ENCODE measurements at places on chromosomes 6 and 20.

- peak; percentile 78 for DNase-seq
Measured at GRCh38 chr6:32413427-32414047, 6.6 kb upstream of the BTNL2 start.

DNA sequence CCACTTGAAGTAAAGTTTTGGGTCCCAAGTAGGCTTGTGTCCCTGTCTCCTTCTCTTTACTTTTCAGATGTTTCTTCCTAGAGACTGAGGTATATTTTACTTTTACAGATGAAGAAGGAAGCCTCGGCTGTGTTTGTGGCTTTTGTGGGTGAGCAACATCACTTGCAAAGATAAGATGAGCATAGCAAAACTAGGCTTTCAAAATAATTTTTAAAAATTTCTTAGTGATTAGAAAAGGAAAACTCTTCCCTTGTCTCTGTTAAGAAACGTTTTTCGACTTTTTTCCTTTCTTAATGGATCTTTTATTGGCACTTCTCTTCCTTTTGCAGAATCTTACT lies 7.6 kb downstream of the PTPN1 start:
- no peak for DNase-seq

- no peak for DNase-seq
Measured at GRCh38 chr20:1831606-1832005, 63.6 kb upstream of the SIRPA start.

GRCh38 chr6:15301179-15302006 lies 55.5 kb downstream of the JARID2 start:
- DNase-seq, result peak; percentile 59

- DNase-seq, result no peak
Measured at GRCh38 chr6:112032728-112033127, 21.2 kb upstream of the CCN6 start.

DNA sequence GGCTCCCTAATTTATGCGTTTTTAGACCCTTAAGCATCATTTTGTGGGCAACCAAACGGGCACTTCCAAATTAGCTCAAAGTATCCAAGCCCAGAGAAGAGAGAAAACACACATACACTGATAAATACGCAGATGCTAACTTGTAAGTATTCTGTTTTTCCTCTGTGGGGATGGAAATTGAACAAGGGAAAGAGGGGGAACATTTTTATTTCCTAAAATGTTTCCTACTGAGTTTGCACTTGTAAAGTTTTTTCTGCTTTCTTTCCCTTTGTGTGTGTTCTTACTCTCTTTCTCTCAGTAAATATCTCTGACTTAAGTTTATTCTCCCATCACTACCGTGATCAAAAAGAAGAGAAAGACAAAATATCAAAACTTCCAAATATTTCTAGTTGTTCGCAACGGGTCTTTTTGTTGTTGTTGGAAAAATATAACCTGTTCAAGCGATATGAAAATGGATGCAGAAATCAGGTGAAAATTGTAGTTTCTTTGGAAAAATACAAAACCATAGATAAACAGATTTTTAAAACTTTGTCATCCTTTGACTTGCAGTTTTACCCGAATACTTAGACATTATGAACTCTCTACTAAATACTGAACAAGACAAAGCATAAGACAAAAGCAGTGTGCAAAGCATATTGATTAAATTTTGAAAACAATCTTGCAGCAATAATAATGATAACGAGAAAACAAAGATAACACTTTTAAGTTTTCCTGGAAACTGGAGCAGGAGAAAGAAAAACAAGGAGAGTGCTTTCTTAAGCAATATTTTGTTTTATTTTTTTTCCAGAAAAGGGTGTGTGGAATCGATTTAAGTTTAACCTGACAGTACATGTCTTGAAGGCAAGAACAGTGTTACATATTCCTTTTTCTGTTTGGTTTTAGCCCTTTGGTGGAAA lies 1.0 kb upstream of the NKX2-4 start:
- DNase-seq, result no peak

GRCh38 chr6:28981431-28981832 lies 23.7 kb downstream of the ZNF311 start:
- DNase-seq, result no peak

- no peak for DNase-seq
Measured at GRCh38 chr6:83432636-83433035, 1.8 kb upstream of the ME1 start.

DNA sequence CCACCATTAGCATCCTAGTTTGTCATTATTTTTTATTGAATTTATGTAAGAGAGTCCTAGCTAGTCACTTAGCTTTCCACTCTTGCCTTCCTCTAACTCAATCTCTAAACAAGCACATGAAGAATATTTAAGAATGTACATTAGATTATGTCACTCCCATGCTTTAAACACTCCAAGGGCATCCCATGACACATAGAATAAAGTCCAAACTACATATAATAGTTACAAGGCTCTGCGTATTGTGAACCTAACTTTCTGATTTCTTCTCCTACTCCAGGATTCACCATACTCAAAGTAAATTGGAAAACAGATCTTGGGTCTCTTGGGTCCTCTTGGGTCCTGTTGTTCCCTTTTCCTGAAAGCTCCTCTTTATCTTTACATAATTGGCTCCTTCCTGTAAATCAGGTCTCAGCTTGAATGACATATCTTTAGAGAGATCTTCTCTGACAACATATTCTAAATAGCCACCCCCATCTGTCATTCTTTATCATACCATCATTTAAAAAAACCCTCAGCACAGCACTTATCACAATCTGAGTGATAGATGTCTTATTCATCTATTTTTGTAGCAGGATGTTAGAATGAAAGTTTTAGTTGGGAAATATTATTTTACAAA lies 1042.4 kb upstream of the FLRT3 start:
- DNase-seq, result no peak

GRCh38 chr6:156919814-156920369 lies 142.7 kb downstream of the ARID1B start:
- DNase-seq, result no peak

DNA sequence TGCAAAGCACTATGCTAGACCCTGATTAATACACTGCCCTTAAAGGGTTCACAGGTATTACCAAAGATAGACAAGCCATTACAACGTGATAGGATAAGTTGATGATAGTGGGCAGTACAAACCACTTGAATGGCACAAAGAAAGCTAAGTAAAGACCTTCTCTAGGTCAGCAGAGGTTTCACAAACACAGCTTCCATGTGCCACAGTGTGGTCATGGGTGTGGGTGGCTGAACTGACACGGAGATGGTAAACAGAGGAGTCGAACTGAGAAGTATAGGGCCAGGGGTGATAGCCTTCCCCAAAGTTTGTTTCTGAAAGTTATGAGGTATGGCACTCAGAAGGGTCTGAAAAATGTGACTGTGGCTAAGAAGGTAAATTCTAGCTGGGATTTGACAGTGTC lies 4.3 kb downstream of the ZBTB9 start:
- DNase-seq, result no peak

GRCh38 chr6:65064844-65065243 lies 642.2 kb downstream of the EYS start:
- no peak for DNase-seq

GRCh38 chr6:16602035-16602434 lies 159.2 kb downstream of the ATXN1 start:
- DNase-seq, result peak; percentile 82

- peak; percentile 61 for DNase-seq
Measured at GRCh38 chr20:33875055-33875454, 63.9 kb downstream of the CHMP4B start.

DNA sequence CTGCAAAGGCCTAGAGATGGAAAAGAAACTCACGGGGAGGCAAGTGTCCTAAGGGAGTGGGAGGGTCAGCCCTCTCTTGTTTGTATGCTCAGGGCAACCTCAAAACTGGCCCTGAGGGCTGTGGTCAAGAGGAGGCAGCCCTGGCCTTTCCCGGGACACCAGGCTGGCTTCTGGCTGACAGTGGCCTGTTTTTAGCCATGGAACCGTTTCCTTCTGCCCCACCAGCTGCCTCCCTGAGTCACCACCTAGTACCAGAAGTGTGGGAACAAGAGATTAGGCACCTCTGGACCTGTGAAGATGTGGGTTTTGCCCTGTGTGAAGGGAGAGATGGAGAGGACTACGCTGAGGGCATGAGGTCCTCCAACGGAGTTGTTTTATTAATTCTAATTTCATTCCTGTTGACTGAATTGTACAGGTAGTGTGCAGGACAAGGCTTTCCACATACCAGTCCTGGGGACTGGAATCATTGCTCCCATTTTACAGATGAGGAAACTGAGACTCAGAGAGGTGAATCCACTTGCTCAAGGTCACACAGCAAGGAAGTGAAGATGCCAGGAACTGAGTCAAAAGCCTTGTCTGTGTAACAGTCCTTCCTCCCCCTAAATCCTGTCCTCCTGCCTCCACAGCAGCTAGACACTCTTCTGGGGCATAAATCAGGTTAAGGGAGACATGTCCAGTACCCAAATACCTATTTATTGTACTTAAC lies 5.5 kb downstream of the FOXS1 start:
- no peak for DNase-seq

DNA sequence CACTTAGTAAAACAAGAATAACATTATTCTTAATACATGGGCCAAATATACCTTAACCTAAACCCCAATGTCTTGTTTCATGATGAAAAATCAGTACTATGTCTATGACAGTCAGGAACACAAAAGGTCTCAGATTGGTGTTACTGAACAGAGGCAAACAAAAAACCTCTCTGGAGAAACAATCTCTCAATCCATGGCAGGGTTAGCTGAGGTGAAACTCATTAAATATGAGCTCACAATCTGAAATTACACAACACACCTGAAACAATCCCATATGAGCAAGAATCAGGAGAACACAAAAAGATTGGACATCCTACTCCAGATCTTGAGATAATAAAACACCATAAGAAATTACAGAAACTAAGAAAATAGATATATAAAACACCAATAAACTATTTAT lies 6.5 kb upstream of the SLC17A4 start:
- DNase-seq, result no peak

DNA sequence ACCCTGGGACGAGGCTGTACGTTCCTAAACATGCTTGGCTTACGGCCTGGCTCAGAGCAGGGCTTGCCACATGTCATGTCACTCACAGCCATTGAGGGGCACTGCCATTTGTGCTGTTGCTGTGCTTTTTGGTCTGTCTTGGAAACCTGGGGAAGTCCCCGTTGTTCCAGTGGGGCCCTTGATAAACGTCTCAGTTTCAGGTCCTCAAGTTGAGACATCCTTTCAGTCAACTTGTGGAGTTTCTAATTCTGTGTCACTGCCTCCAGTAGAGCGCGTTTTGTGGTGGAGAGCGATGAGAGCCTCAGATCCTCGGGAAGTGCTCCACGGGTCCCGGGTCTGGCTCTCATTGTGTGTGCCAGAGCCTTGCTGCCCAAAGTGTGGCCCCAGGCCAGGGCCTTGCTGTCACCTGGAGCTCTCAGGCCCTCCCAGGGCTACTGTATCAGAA lies 43.0 kb upstream of the CCR6 start:
- DNase-seq, result peak; percentile 77

DNA sequence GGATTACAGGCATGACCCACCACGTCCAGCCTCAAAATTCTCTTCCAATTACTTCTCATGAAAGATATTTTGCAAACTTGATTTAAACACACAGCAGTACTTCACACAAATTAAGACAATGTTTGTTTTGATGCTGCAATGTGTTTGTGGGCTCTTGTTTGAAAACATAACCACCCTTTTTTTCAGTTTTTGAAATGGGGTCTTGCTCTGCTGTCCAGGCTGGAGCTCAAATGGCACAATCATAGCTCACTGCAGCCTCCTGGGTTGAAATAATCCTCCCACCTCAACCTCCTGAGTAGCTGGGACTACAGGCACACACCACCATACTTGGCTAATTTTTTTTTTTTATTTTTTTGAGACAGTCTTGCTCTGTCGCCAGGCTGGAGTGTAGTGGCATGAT lies 31.0 kb downstream of the STAU1 start:
- no peak for DNase-seq

GRCh38 chr20:64113796-64114355 lies 6.5 kb upstream of the NPBWR2 start:
- DNase-seq, result no peak

GRCh38 chr6:73258721-73259120 lies 4.3 kb downstream of the KHDC1 start:
- DNase-seq, result no peak

DNA sequence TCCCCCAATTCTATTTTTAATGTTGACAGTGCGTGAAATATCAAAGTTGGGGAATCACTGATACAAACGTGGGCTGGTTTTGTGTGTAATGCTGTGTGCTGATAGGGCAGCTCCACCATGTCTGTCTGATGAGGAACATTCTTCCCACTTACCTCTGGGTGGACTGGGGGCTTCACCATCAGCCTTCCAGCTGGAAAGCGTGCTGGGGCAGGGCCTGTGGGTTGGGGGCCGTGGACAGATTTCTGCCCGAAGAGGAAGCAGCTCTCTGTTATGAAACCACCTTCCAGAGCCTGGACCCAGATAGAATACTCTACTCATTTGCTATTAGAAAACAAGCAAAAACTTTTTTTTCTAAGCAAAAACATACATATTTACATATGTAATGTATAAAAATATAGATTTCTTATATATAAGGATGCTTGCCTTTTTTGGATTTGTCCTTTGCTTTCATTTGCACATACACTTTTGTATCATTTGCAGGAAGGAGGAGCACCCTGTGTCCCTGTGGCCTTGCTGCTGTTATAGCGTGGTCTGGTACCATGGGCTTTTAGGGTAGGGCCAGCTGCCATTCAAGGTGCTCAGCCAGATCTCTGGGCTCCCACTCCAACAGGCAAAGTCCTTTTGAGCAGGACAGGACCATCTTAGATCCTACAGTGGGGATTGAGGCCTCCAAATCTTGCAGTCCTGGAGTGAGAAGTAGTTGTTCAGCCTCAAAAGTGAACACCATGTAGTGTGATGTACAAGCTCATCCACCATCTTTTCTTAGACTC lies 48.1 kb downstream of the DUSP22 start:
- DNase-seq, result no peak

GRCh38 chr6:27866357-27867050 lies 45.7 kb downstream of the OR2B2 start:
- peak; percentile 69 for DNase-seq

GRCh38 chr6:116945809-116946208 lies 68.8 kb downstream of the RFX6 start:
- no peak for DNase-seq

- peak; percentile 38 for DNase-seq
Measured at GRCh38 chr6:79949233-79949632, 1.9 kb upstream of the ELOVL4 start.

DNA sequence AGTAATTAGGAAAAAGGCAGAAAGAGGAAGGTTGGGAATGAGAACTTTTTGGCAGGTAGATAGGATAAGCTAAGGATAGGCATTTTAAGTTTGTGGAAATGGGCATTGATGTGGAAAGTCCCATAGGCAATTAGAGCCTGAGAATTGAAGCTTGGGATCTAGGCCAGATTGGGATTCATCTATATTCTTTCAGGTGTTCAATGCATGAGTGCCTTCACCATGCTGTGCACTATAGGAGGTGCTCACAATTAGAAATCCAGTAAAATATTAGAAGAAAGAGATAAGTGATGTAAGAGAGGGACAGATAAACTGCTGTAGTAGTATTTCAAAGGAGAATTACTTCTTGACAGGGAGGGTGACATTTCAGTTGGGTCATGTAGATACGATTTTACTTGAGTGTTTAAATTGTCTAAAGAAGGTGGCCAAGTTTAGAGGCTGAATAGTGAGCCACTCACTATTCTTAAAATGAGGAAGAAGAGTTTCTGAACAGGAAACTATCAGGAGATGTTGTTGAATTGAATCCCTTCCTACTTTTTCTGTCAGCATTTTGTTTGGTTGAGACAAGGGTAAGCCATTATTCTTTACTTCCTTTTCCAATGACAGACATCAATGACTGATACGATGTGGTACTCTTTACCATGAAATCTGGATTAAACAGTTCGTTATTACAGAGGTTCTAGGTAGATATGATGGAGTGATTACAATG lies 31.0 kb upstream of the CTAGE9 start:
- no peak for DNase-seq

GRCh38 chr6:73586416-73586974 lies 65.7 kb upstream of the EEF1A1 start:
- no peak for DNase-seq

GRCh38 chr6:112383191-112383590 lies 36.1 kb downstream of the RFPL4B start:
- DNase-seq, result no peak
